ENCODE measurements at places on chromosomes 11 and 22.

- no peak for DNase-seq
Measured at GRCh38 chr11:108137212-108137611, 15.8 kb downstream of the ACAT1 start.

- no peak for DNase-seq
Measured at GRCh38 chr11:21072558-21072957, 403.2 kb downstream of the NELL1 start.

DNA sequence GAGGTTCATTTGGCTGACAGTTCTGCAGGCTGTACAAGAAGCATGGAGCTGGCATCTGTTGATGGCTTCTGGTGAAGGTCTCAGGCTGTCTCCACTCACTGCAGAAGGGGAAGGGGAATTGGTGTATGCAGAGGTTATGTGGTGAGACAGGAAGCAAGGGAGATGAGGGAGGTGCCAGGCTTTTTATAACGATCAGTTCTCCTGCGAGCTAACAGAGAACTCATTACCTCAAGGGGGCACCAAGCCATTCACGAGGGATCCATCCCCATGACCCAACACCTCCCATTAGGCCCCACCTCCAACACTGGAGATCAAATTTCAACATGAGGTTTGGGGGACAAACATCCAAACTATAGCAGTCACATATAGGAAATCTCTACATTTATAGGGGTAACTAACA is 38.7 kb upstream of the E2F8 start:
- DNase-seq = no peak

DNA sequence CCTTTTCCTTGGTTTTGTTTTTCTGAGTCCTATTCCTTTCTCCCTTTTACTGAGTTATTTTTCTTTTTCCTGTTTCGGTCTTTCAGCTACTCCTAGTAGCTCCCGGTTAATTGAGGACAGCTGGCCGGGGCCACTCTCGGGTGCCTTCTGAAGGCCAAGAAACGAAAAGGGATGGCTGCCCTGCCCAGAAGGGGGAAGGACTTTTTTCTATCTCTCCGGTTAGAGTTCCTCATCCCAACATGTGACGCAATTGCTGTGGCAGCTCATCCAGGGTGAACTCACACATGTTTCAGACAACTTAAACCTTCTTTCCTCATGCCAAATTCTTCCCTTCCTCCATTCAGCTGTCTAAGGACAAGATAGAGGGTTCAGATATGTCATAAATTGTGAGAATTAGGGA is 83.6 kb downstream of the PIWIL4 start:
- no peak for DNase-seq

- DNase-seq = no peak
Measured at GRCh38 chr11:44709966-44710365, 16.8 kb upstream of the TSPAN18 start.

DNA sequence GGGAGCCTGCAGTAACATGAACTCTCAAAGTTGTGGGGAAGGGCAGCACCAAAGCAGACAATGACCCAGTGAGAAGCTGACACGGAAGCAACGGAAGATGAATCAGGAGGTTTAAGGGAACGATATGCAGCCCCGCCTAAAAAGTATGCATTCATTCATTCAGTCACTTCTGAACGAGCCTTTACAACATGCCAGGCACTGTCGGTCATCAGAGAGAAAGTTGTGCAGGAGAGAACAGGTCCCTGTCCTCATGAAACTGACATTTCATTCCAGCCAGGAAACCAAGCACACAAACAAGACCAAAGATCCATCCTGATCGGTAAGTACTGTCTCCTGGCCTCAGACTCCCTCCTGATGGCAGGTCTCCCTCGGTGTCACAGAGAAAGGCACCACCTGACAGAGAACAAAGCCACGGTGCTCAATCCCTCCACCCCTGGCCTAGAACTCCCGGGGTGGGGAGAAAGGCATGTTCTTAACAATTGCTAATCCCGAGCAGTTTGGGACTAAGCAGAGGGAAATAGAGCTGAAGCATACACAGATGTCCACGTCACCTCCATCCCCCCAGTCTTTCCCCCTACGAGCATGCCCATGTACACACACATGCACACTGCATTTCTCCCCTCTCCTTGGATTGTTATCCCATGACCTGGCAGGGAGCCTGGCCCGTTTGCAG is 49.3 kb downstream of the LRFN4 start:
- DNase-seq = no peak

DNA sequence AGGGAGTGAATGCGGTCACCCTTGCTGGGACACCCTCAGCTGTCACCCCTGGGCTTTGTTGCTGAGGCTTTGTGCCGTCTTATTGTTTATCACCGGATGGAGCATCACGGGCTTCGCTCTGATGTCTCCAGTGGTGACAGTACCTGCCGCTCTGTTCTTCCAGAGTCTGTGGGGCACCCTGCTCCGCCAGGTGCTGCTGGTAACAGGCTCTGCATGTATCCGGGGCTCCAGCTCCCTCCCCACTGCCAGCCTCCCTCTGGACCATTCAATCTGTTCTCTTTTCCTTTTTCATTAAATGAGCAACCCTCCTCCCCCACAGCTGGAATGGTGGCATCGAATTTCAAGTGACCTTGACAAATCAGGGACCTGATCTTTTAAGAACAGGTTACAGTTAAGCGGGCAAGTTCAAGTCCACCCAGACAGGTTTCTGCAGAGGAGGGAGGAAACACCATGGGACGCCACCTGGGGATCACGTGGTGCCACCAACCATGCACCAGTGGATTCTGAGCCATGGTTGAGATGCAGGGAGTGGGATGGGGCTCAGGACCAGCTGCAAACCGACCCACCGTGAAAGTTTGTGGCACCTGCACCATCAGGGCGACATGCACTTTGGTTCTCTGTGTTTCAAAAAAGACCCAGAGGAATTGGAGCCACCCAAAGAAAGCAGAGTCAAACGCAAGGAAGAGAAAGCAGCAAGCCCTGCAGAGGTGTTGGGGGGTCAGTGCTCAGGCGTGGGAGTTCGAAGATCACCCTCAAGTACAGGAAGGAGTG is 89.3 kb downstream of the BCR start:
- DNase-seq = no peak

DNA sequence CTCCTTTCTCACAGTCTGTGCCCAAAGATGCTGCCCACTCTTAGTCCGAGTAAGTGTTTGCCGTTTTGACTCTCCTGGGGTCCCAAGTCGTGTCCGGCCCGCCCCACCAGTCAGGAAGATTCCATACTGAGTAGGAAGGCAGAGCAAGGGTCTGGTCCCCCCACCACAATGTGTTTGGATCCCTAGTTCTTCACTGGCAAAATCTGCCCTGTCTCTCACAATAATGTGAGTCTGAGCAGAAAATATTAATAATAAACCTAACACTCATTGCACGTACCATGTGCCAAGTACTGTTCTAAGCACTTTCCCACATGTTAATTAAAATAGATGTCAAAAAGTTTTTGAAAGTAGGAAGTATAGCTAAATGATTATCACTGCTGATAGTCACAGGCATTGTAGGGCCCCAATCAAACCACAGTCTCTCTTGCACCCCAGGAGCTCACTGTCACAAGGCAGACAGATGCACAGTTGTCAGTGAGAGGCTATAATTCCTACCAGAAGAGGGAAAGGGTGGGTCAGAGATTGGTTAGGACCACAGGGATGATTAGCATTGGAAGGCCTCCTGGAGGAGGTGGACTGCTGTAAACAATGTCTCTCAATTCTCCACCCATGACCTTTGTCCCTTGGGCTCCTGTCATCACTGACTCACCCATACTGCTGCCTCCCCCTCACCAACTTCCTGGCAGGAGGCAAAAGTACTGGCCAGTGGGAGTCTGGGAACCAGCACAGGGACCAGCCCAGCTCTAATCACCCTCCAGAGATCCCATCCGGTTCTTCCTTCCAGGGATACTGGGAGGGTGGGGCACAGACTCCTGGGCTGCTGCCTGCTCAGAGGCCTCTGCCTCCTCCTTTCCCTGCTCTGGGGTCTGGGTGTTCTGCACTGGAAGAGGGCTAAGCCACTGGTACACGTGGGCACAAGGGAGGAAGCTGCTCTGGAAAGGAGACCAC is 1.0 kb upstream of the POLD4 start:
- DNase-seq = peak; percentile 88

- DNase-seq = no peak
Measured at GRCh38 chr11:36211761-36212430, 77.3 kb downstream of the COMMD9 start.

DNA sequence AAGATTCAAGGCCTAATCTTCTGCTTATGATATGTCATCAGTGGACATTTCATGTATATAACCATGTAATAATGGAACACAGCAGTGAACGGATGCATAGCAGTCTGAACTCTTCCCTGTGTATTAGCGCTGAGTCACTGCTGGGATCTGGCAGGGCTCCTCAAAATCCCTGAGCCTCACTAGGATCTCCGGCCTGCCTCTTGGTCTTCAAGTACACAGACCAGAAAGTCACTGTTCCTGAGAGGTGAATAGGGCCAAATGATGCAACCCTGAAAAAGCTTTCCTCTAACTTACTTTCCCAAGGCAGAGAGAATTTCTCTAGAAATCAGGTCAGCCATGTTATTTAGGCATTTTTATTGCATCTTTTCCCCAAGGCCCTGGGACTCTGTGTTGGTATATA is 35.0 kb downstream of the POU2AF1 start:
- no peak for DNase-seq

GRCh38 chr22:49788504-49788903 is 39.2 kb downstream of the BRD1 start:
- DNase-seq = no peak

DNA sequence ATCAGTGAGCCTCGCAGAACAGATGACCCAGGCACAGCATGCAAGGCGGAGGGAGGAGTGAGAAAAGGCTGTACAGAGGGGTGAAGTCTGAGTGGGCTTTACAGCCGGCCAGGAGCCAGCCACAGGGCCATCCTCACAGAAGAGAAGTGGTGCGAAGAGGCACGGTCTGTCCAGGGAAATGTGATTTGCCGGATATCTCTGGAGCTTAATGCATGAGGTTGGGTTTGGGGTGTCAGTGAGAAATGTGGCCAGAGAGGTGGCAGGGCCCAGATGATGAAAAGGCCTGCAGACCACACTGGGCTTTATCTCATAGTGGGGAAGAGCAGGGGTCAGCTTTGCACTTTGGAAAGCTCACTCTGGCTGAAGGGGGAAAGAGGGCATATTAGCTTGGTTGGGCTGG is 255.2 kb downstream of the BUD13 start:
- no peak for DNase-seq

- peak; percentile 12 for DNase-seq
Measured at GRCh38 chr11:132158091-132158490, 787.7 kb downstream of the NTM start.

DNA sequence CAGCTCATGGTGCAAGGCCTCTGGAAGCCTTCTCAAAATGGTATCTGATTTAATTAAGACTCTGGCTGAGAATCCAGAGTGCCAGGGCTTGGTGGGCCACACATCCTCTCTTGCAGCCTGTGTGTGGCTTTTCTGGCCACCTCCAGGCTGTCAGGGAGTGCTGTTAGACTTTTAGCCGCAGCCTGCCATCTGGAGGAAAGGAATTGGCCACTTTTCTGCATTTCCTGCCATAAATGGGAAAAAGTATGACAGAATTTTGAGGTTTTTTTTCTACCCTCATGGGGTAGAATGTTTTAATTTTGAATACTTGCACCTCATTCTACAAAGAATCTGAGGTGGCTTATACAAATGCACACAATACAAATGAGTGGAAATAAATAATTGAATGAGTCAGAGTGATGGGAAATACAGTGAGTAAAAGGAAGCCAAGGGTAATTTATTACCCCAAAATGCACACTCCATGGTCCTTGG is 218.4 kb downstream of the ADAMTS15 start:
- no peak for DNase-seq

DNA sequence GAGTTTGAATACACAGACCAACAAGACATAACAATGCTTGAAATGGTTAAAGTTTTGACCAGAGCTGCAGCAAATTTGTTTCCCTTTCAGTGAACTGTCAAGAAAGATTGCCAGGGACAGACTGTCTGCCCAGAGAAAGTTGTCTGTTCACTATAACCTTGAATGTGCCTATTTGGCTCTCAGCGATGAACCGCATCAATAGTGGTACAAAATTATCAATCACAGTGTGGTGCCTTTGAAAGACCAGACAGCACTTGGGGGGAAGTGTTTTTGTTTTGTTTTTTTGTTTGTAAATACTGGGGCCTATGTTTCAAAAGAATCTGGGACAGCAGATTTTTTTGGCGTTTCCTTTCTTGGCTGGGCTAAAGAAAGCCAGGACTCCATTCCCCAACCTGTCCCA is 123.1 kb downstream of the CD44 start:
- no peak for DNase-seq

- DNase-seq = peak; percentile 79
Measured at GRCh38 chr22:38802671-38803121, 8.8 kb upstream of the DNAL4 start.

- no peak for DNase-seq
Measured at GRCh38 chr11:8545698-8546366, 48.2 kb downstream of the STK33 start.

DNA sequence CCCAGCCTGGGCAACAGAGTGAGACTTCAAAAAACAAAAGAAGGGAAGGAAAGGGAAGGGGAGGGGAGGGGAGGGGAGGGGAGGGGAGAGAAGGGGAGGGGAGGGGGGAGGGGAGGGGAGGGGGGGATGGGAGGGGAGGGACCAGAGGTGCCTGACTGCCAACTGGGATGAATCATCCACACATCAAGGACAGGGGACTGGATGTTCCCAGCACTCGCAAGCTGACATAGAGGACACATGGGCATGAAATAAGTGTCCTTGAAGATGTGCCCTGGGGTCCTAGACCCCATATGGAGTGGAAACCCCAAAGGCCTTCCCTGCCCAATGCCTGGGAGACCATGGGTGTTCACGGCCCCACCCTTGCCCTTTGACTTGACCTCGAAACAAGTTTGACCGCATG is 19.8 kb downstream of the TST start:
- peak; percentile 45 for DNase-seq

- no peak for DNase-seq
Measured at GRCh38 chr11:14224395-14224794, 134.6 kb downstream of the RRAS2 start.

DNA sequence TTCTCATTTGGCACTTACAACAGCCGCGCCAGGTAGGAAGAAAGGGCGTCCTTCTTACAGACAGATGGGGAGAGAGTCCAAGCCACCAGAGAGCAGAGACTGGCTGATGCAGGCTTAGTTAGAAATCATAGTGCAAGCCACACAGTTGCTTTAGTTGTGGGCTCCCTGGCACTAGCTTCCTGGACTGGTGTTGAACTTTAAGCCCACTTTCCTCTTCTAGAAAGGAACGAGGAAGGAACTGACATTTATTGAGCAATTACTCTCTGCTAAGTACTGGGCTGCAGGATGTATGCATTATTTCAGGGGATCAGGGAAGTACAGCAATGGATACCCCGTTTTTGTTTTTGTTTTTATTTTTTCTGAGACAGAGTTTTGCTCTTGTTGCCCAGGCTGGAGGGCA is 3.0 kb downstream of the BACE1 start:
- DNase-seq = no peak

GRCh38 chr11:13713982-13714381 is 45.5 kb downstream of the FAR1 start:
- no peak for DNase-seq

Measured in H54 (cell line).